ENCODE measurements at places on chromosomes 7 and 10.

GRCh38 chr10:109957092-109957797 lies 33.9 kb upstream of the XPNPEP1 start:
- DNase-seq, result no peak

DNA sequence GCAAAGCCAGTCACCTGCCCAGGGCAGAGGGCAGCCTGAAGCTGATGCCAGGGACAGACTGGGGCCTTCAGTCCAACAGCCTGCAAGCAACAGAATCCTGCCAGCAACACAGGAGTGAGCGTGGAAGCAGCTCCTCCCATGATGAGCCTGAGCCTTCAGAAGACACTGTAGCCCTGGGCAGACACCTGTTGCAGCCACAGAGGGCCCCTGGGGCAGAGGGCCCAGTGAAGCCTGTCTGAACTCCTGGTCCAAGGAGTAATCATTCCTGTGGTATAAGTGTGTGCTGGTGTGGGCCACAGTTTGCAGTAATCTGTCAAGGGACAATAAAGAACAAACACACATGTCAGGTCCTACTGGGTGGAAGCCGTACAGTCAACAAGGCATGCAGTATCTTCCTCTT lies 2.9 kb upstream of the PFKP start:
- no peak for DNase-seq

GRCh38 chr7:100122067-100122466 lies 2.6 kb downstream of the CNPY4 start:
- DNase-seq, result no peak

DNA sequence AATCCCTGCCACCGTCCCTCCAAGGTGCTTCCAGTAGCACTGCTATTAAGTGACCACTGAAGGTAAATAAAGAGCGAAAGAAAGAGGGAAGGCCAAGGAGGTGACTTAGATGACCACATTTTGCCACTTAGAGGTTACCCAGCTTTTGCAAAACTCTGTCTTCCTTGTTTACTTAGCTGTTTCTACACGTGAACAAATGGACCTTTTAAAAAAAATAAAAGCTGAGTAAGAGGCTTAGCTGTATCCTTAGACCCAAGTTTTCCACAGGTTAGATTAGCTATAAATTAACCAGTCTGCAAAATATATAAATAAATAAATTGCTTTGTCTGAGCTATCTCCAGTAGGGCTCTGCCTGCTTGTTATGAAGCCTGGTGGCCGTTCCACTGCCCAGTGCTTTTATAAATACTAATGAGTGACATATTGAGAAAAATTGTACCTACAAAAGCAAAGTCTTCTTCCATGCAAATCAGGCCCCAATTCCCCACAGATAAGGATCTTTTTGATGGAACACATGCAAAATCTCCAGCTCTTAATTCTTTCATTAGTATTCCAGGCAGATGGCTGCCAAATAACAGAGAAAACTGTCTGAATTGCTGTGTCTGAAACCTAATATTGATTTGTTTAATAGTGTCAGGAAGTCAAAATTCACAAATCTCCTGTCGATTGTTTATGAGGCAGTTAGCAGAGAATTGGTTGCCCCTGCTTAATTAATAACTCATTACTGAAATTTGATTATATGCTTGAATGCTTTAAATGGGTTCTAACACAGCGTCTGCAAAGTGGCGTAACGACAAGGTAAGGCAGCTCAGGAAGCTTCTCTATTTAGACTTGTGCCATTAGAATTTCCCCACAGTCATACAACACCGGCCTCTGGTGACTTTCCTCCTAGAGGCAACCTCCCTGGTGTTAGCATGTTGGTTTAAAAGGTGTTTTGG lies 176.7 kb downstream of the EMX2 start:
- no peak for DNase-seq

- DNase-seq, result no peak
Measured at GRCh38 chr10:21626457-21627161, 92.6 kb downstream of the MLLT10 start.

Data from hematopoietic multipotent progenitor cell treated with erythropoietin and hydrocortisone succinate and interleukin-3 and kit ligand, for 15 days (in vitro differentiated cells).